Caudate nucleus (tissue), 63 donors: ENCODE measurements at places on chromosomes 3 and 15.

DNA sequence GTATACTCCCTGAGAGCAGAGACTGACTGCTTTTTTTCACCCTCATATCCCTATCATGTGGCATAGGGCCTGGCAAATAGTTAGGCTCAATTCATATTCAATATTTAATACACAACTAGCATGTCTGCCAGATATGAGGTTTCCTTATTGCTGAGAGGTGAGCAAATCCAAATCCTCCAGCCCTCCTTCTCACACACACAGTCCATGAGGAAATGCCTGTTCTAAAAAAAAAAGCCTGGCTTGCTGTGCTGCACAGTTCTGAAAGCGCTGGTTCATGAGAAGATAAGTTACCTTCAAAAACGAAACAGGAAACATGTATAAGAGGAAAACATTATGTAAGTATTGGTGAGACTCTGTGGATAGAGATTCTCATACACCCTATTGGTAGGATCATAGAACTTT, 15.5 kb upstream of the ACAP2 start:
- DNase-seq = no peak

DNA sequence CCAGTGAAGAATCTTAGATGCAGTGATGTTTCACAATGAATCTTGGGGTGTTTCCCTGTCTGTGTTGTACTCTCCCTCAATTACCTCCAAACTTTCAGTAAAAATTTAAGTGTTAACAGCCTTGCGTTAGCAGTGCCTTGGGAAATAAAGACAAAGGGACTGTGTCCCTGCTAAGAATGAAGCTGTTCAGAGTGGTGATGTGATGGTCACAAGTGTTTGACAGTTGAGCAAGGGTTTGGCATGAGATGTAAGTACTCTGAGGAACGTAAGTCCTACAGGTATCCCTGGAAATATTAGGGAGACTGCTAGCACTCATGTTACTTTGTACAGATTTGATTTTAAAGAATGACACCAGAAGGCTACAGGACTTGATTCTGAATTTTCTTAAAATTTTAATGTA, 304.3 kb upstream of the DPH6 start:
- no peak for DNase-seq

DNA sequence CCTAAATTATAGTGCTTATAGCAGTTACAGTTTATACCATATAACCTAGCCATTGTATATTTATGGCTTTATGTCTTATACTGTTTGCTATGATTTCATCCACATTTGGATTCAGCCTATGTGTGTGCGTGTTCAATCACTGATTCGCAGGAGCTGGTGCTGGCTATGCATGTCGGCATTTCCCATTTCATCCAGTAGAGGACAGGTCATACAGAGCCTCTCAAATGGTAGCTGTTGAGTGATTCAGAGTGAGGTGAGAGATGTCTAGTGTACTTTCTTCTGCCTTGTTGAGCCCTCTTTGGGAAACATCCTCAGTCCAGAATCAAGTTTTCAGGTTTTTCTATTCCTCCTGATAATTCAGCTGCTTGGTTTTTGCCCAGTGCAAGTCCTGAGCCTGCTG, 76.1 kb downstream of the FRMD4B start:
- no peak for DNase-seq

GRCh38 chr3:108305484-108306172, 9.3 kb downstream of the HHLA2 start:
- DNase-seq = no peak
